8988T (cell line): ENCODE measurements at places on chromosomes 7 and 10.
A peak's percentile ranks its signal among the peaks of the same experiment; 100 is the strongest.

DNA sequence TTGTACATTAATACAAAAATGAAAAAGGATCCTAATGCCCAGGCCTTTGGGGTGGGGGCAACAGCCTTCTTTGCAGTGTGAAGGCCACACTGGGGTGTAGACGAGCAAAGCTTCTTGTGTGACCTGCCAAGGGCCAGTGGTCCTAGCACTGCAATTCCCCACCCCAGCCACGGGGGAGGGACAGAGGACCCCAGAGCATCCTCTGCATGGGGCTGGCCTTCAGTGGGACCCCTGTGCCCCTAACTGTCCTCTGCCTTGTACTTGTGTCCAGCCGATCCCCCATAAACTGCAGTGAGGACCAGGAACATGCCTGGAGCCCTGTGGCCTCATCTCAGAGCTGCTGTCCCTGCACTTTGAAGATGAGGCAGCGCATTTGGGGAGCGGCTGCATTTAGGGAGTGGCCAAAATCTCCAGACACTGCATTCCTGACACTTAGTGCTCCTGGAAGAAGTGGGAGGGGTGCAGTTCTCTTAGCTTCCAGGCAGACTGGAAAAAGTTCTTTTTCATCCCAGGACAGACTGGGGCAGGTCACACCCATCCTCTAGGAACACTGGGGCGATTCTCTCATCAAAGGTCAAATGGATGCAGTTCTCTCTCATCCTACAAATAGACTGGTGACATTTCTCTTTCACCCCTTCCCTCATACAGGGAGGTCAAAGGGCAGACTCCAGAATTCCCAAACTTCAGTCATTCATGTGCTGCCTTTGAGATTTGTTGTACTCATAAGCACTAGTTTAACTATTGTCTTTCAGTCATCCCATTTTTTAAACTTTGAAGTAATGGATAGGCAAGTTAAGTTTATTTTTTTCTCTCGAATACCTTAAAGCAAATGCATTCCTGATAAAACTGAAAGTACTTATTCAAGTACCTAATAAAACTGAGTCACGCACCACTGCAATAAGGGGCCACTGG, 922 bp upstream of the MYO1G start:
- DNase-seq: no peak

DNA sequence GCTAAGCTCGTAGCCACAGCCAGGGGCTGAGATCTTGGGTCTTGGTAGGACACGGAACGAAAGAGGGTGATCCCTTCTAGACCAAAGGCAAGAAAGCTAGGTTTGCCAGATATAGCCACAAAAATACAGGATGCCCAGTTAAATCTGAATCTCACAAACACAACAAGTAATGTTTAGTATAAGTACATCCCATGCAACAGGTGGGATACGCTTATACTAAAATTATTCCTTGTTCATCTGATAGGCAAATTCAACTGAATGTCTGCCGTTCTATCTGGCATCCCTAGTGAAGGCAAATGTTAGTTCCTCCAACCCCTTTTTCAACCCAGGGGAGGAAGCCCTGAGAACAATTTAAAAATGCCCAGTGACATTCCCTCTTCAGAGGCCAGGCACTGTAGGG, 131.1 kb upstream of the MGMT start:
- no peak for DNase-seq

GRCh38 chr10:103843045-103843444, 12.3 kb downstream of the SH3PXD2A start:
- DNase-seq: no peak

DNA sequence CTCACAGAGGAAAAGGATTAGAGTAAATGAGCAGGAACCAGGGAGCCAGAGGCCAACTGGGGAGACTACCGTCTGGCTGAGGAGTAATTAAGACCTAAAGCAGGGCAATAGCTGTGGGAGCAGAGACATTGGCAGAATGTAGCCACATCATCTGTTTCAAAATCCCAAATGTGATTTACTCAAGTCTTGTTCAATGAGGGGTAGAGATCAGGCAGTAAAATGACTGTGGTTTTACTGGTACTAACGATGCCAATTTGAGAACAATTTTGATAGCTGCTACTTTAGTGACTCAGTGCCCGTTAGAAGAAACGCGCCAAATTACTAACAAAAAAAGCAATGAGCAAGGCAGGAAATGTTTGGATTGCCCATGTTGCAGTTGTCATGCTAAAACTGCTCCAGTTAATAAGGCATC, 12.7 kb upstream of the MIOS start:
- no peak for DNase-seq

- DNase-seq: no peak
Observed at GRCh38 chr10:29584436-29584835, 50.3 kb downstream of the SVIL start.

- DNase-seq: no peak
Observed at GRCh38 chr7:17311952-17312351, 13.5 kb downstream of the AHR start.

- no peak for DNase-seq
Observed at GRCh38 chr7:44153948-44154335, 12.8 kb upstream of the MYL7 start.

- DNase-seq: no peak
Observed at GRCh38 chr7:158247758-158248487, 339.7 kb downstream of the PTPRN2 start.

DNA sequence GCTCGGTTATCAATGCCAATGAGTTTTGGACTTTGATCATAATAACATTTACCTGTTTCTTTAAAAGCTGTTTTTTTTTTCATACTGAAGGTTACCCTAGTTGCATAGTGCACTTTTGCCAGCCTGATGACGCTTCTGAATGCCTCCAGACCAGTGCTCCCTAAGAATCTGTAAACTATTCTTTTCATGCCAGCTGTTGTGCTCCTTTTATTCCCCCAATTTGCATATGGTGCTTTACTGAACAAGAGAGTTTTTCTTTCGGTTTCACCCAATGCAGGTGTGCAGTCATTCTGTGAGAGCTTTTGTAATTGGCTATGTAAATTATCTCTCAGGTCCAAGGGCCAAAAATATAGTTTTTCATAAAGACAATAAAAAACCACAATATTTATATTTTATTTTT, 48.1 kb upstream of the GLCCI1 start:
- DNase-seq: no peak

GRCh38 chr7:98788966-98789365, 80.8 kb downstream of the TMEM130 start:
- no peak for DNase-seq

DNA sequence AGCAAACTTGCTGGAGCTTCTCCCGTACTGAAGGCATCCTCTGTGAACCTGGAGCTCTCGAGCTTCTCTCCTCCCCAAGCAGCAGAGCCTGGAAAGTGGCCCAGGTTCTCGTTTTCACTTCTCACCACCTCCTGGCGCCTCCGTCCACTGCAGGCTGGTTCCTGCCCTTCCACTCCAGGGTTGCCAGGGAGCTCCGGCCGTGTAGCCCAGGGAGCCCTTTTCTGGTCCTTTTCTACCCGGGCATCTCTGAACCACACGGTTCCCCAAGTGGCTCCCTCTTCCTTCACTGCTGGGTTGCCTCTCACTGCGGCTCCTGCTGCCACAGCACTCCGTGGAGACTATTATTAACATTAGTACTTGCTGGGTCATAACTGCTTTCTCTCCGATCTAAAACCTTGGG, 208.6 kb upstream of the PPP2R2D start:
- no peak for DNase-seq

- DNase-seq: no peak
Observed at GRCh38 chr10:76811430-76811829, 826.2 kb downstream of the KCNMA1 start.

DNA sequence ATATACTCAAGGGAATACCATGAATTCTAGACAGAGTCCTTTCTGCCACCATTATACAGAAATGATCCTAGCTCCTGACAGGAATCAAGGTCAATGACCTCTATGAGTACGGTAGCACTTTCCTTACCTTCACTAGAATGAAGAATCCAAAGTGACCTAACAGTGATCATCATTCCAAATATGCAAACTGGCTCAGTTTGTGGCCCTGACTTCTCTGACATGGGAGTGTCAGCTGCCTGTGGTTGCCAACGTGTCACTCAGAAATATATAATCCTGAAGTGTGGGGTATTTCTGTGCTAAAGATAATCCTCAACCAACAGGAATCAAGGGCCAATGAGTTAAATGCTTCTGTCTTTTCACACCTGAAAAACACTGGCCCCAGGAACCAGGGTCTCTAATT, 45.7 kb downstream of the COPG2 start:
- no peak for DNase-seq

- no peak for DNase-seq
Observed at GRCh38 chr7:149494738-149495368, 2.8 kb downstream of the ZNF746 start.

DNA sequence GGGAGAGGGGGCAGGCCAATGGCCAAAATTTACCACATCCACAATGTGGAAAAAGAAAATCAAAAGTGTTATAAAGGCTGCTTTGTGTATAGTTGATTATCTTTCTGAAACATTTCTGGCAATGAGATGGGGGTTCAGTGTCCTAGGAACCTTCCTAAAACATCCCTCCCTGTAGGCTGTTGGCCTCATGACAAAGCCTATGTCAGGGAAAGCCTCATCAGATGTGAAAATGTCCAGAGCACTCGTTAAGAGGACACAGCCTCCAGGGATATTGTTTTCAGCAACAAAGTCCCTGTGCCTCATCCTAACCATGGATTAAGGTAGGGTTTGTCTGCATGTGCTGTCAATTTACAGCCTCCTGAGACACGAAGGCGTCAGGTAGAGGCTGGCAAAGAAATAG, 17.0 kb downstream of the SUN3 start:
- DNase-seq: no peak

DNA sequence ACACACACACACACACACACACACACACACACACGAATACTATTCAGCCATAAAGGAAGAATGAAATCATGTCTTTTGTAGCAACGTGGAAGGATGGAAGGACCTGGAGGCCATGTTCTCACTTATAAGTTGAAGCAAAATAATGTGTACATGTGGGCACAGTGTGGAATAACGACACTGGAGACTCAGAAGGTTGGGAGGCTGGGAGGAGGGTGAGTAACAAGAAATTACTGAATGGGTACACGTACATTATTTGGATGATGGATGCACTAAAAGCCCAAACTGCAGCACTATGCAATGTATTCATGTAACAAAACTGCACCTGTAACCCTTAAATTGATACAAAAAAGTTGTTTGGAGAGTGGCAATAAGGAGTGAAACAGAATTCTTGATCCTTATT, 32.1 kb downstream of the KMT2C start:
- DNase-seq: no peak

DNA sequence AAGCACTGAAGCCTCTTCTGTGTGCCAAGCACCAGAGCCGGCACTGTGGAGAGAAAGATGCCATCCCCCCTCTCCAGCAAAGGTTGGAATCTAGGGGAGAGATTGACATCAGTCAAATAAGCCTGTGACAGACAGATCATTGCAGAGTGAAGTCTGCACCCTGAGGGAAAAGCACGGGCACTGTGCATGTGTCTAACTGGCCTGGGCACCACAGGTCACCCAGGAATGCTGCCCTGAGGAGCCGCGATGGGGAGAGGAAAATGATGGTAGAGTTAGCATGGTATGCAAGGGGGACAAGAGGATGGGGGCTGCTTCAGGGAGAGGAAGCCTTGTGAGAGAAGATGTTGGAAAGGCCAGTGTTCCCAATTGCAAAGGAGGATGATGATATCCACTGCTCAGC, 261.0 kb downstream of the GRID1 start:
- no peak for DNase-seq

GRCh38 chr10:54710918-54711317, 90.1 kb downstream of the PCDH15 start:
- DNase-seq: no peak

DNA sequence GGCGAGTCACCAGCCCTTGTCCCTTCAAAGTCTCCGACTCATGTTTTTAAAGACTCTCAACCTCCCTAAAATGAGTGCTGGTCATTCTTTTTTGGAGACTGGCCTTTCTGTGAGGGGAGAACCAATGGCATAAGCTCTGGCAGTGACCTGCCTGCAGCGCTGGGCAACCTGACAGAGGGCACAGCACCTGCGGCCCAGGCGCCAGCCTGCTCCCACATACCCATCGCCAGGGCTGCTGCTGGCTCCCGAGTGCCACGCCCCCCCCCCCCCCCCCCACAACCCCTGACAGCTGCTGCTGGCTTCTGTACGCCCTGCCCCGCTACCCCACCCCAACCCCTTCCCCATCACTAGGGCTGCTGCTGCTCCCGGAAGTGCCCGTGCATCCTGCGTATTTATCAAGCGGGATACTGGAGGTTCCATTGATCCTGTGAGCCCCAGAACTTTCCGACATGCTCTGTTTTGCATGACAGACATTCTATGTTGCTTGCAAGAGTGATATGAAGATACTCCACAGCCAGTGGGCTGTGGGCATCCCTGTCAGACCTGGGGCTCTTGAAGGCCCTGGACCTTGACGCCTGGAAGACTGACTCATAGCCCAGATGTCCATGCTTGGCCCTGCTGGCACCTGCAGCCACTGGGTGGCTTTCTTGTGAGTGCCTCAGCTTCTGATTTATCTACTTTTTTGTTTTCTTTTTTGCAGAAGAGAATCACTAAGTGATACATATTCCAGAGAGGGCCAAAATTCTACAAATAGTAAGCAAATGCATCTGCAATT, 243.9 kb downstream of the ZMYND11 start:
- DNase-seq: no peak

DNA sequence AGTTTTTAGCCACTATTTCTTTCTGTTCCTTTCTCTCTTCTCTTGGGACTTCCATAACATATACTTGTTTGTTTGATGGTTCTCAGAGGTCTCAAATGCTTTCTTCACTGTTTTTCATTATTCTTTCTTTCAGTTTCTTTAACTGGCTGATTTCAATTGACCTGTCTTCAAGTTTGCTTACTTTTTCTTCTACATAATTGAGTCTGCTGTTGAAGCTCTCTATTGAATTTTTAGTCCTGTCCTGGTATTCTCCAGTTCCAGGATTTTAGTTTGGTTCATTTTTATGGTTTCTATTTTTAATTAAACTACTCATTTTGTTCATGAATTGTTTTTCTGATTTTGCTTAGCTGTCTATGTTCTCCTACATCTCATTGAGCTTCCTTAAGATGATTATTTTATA, 1305.3 kb upstream of the CELF2 start:
- DNase-seq: no peak

GRCh38 chr10:80191589-80192270, 13.6 kb downstream of the ANXA11 start:
- no peak for DNase-seq

GRCh38 chr7:139431459-139431858, 52.0 kb downstream of the KLRG2 start:
- DNase-seq: no peak

GRCh38 chr7:110386913-110387312, 704.0 kb upstream of the LRRN3 start:
- peak; percentile 10 for DNase-seq

- DNase-seq: no peak
Observed at GRCh38 chr7:42137431-42137830, 99.6 kb downstream of the GLI3 start.
